ENCODE measurements at places on chromosomes 12 and 14.

- no peak for ATAC-seq
Measured at GRCh38 chr12:23803540-23803939, 145.9 kb downstream of the SOX5 start.

DNA sequence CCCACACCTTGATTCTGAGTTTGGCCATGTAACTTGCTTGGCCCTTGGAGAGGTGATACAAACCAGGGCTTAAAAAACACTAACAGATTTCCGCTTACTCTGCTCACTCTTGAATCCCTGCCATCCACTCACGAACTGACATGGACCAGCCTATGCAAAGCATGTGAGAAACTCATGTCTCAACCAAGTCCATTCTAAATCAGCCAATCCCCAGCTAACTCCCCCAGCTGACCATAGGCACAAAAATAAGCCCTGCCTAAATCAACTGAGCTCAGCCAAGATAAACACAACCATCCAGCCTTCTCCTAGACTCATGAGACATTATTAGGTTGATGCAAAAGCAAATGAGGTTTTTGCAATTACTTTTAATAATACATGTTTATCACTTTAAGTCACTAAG is 353.9 kb upstream of the TBX3 start:
- ATAC-seq = no peak

DNA sequence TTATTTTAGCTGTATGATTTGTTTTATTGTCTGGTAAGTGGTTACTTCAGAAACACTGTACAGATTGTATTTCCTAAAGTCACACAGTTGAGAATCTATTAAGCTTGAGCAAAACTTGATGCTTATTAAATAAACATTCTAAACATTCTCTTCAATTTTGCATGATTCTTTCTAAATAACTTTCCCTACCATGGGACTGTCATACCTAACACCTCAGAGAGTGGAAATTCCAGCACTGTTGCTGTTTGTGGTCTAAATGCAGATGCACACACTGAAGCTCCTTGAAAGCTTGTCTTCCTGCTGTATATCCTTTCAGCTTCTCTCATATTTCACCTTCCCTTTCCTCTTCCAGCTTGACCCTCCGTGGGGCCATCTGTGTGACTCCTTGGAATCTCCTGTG is 392.0 kb downstream of the LRIG3 start:
- no peak for ATAC-seq

GRCh38 chr12:103100257-103100831 is 142.9 kb downstream of the ASCL1 start:
- ATAC-seq = no peak

GRCh38 chr14:82896476-82896875 is 1362.8 kb upstream of the SEL1L start:
- ATAC-seq = no peak

DNA sequence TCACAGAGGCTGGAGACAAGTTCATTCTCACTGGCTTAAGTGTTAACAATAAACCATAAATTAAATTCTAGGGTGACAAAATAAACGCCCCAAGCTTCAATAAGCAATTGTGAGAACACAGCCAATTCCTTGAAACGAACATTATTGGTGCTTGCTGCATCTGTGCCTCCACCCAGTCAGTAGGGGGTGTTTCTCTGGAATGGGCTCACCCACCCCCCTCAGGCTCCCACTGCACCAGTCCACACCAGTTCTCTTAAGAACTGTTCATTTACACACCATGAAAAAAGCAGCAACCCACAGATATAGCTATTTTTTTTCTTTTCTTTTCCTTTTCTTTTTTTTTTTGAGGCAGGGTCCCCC is 34.7 kb downstream of the CDC42BPB start:
- no peak for ATAC-seq

DNA sequence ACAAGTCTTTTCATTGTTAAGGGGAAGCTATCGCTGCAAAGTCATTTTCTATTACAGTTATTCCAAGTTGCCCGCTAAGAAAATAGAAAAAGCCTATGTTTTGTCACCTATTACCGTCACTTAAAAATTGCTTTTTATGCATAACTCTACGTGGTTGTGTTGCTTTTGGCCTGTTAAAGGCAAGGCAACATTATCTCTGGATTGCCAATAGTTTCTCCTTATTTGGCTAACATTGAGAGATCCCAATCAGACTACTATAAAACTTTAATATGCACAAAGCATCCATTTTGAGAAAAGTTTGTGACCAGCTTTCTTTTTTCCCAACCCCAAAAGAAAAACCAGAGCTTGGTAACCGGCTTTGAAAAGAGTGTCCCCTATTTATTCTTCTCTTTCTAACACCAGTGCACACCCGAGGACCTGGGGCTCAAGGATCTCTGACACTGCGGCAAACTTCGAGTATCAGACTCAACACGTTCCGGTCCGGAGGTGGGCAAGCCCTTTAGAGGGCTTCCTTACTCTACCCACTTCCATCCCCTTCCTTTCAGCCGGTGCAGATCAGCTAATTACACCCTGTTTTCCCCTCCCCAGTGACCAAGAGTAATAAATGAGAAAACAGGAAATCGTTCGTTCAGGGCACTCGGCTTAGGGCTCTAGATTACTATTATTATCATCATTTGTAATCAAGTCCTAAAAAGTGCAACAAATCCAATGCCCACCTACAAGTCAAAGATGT is 1.2 kb downstream of the PPP1R12A start:
- no peak for ATAC-seq

DNA sequence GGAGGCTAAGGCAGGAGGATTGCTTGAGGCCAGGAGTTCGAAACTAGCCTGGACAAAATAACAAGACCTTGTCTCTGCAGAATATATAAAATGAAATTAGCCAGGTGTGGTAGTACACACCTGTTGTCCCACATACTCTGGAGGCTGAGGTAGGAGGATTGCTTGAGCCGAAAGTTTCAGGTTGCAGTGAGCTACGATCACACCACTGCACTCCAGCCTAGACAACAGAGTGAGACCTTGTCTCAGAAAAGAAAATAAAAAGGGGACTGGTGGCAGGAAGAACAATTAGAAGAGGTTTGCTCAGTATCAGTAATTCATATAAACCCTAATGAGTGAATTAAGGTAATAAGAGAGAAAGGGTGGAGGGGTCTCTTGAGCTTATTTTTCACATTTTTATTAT is 8.0 kb downstream of the PSMA6 start:
- ATAC-seq = no peak

GRCh38 chr12:121036810-121037326 is 2.2 kb downstream of the OASL start:
- no peak for ATAC-seq

- no peak for ATAC-seq
Measured at GRCh38 chr12:31813305-31813704, 84.5 kb upstream of the AMN1 start.

- no peak for ATAC-seq
Measured at GRCh38 chr14:51104467-51104866, 9.6 kb upstream of the TRIM9 start.

GRCh38 chr14:23910101-23910875 is 43.3 kb upstream of the DHRS4 start:
- no peak for ATAC-seq

GRCh38 chr12:69019082-69019481 is 86.1 kb upstream of the CPM start:
- ATAC-seq = no peak

DNA sequence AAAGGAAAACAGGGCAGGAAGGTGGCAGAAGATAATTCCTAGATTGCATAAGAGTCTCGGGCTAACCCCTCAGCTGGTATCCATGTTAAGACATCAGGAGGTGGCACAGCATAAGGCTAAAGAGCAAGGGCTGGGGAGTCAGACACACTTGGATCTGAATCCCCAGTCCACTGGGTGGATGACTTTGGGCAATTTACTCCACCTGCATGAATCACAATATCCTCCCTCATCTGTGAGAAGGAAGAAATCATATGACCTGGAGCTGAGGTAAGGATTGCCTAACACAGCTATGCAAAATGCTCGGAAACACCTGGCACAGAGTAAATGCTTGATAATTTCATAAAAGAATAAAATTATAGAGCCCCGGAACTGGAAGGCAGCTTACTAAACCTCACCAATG is 217.9 kb downstream of the PIK3C2G start:
- ATAC-seq = no peak

GRCh38 chr14:24312736-24313507 is 1.6 kb downstream of the LTB4R start:
- ATAC-seq = no peak

DNA sequence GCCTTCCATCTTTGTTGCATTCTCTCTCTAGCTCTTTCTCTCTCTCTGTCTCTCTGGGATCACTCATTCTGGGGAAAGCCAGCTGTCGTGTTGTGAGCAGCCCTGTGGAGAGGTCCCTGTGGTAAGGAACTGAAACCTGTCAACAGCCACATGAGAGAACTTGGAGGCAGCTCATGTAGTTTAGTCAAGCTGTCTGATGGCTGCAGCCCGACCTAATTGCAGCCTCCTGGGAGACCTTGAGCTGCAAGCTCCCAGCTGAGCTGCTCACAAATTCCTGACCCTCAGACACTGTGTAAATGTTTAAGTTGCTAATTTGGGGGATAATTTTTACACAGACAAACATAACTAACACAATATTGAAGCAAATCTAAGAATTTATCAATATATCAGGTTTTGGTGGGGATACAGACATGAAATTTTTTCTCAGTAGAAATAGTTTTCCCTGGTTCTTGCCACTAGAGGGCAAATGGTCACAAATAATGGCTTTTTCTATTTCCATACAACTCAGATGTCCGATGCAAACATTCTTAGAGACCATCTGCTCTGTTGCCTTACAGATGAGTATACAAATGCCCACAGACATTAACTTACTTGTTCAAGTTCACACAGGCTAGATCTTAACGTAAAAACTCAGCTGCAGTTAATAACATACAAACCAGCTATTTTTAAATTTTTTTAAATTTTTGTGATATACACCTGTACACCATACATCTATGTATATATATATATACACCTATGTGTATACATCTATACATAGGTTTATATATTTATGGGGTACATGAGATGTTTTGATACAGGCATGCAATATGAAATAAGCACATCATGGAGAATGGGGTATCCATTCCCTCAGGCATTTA is 15.5 kb upstream of the KRR1 start:
- peak; percentile 92 for ATAC-seq

DNA sequence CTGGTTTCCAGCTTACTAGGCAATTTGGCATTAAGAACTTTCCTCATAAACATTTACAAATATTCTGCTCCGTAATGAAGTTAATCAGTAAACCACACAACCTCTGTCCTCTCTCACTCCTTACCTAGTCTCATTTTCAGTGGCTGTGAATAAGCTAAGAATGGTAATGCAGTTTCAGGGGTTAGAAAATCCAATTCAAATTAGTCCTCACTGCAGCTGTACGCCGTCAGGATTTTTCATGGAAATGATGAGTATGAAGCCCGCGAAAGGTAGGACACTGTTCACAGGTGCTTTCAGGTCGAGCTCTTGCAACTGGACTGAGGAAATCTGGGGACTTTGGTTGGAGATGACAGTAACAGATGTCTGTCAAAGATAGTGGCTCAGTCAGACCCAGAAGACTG is 29.6 kb downstream of the NR1H4 start:
- no peak for ATAC-seq

- peak; percentile 74 for ATAC-seq
Measured at GRCh38 chr12:121223292-121224285, 13.7 kb downstream of the P2RX4 start.

- no peak for ATAC-seq
Measured at GRCh38 chr12:48247181-48247966, 44.3 kb upstream of the OR10AD1 start.

GRCh38 chr12:7016958-7017571 is 1.2 kb downstream of the LPCAT3 start:
- no peak for ATAC-seq

- no peak for ATAC-seq
Measured at GRCh38 chr12:48193623-48194022, 9.5 kb downstream of the OR10AD1 start.

GRCh38 chr12:105956662-105957457 is 181.9 kb downstream of the NUAK1 start:
- ATAC-seq = no peak

- no peak for ATAC-seq
Measured at GRCh38 chr14:55099756-55100155, 29.3 kb upstream of the LGALS3 start.

DNA sequence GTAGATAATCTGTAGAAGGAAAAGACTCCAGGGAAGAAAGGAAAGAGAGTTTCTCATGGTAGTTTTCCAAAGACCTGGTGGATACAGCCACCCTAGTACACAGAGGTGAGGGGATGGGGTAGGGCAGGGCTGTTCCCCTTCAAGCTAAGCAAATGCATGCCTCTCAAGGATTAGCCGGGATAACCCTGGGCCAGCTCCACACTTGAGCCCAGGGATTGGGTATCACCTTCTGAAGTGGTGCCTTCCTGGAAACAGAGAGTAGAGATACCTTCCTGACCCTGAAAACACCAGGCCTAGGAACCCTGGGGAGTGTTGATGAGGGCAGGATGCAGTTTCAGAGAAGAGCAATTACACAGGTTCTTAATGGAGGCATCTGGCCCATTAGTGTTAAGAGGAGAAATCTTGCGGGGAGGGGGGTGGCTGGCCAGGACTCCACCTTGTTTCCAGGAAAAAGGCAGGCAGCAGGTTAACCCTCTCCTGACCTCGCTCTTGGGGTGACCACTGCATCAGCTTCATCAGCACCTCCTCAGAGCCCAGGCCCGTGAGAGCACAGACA is 106.9 kb upstream of the TMEM233 start:
- no peak for ATAC-seq

DNA sequence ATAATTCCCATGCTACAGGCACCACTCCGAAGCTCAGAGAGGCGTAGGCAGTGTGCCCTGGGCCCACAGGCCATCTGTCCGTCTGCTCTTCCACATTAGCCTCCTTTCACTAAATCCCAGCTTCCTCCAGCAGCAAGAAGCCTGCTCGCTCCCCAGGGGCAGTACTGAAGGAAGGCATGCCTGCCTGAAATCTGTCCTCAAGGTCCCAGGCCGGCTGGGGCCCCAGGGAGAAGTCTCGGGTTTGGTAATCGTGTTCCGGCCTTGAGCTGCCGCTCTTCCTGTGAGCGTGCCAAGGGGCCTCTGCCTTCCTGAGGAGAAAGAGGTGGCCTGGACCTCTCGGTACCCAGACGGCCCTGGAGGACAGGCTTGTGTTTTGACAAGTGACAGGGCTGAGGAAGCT is 15.2 kb upstream of the DLK1 start:
- no peak for ATAC-seq

- ATAC-seq = no peak
Measured at GRCh38 chr14:27634056-27634970, 1036.5 kb upstream of the NOVA1 start.

GRCh38 chr12:132160016-132160415 is 15.8 kb downstream of the NOC4L start:
- no peak for ATAC-seq

Measured in stimulated activated memory B cell treated with anti-CD40 and anti-IgM and Interleukin-4, amounts not matched to agents 10 μg/mL and 1 μg/mL and 100 μg/mL, for 72 hours (primary cell).